Cardiac fibroblast (primary cell): ENCODE measurements at places on chromosomes 11 and 22.
A peak's percentile ranks its signal among the peaks of the same experiment; 100 is the strongest.

DNA sequence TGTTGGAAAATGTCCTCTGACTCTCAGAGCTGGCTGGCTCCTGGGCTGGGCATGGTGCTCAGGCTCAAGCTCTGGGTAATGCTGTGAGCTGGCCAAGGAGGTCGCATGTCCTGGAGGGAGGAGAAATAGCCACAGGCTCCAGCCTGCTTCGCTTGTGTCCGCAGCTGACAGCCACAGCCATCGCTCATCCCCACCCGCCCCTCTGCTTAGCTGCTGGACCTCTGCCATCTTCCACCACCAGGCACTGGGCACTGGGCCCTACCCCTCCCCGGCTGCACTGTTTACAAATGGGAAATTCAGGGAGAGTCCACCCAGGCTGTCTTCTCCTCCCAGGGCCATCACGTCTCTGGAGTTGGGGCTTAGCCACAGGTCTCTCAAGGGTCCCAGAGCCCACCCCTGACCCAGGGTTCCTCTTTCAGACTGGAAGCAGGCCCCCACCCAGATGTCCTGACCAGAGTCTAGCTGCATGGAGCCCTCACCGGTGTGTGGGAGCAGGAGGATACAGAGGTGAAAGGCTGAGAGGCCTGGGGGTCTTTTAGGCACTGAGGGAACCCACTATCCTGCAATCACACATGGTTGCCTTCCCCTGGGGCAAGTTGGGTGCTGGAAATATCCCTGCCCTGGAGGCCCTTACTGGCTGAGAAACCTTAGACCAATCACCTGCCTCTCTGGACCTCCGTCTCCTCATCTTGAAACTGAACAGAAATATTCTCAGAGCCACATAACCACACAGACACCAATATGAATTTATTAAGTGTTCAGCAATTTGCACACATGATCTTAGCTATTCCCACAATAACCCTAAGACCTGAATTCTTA, 62.7 kb downstream of the CD82 start:
- peak; percentile 67 for DNase-seq

GRCh38 chr11:5696210-5696609, 6.6 kb downstream of the TRIM22 start:
- no peak for DNase-seq

- DNase-seq = peak; percentile 3
Measured at GRCh38 chr11:69567951-69568808, 72.8 kb upstream of the CCND1 start.

DNA sequence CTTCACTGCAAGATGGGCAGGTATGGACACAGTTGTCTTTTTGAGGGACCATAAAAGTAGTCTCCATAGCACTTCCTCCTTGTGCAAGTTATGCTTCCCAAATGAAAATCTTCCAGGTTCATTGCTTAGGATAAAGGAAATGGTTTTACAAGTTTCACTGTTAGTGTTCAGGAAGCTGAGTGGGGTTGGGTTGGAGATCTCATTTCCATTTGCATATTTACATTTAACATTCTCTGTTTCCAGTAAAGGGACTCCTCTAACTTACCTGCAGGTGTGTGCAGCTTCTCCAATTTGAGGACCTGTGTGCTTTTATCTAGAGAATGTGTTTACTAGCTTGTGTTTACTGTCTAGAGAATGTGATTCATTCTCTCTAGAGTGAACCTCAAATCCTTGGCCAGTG, 141.3 kb upstream of the POU2AF2 start:
- DNase-seq = no peak

DNA sequence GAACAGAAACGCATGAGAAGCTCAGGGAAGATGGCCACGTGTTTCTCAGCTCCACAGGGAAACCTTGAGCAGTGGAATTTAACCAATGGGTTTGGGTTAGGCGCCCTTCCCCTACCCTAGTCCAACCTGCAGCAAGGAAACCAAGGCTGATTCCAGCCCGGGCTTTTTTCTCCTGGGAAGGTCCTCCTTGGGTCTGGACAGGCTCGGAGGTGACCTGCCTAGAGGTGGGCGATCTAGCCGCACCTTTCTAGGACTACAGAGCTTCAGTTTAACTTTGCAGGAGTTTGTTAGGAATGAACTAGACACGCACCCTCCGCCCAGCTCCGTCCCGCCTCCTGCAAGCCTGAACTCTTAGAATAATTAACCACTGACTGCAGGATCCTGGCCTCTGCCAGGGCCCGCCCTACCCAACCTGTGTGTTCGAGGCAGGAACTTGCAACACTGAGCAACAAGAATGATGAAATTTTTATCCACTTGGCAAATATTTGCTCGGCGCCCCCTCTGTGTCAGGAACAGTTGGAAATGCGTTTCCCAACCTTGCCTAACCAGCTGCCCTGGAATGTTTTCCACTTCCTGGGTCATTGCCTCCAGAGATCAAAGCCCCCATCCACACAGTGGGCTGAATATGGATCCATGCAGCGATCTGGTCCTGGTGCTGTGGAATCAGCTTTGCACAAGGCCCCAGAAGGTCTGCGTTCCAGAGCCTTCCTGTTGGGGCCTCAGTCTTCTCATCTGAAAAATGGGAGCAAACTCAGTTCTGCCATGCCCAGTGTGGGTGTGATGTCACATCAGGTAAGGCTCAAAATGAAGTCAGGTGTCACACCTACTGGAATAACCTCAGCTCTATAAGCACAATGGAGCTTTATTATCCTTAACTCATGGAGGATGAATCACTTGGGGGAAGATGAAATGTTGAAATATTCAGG, 13.3 kb downstream of the MPST start:
- DNase-seq = peak; percentile 94

GRCh38 chr11:57638005-57638781, 11.5 kb downstream of the YPEL4 start:
- peak; percentile 88 for DNase-seq

GRCh38 chr11:113238721-113239120, 75.7 kb upstream of the TTC12 start:
- no peak for DNase-seq

DNA sequence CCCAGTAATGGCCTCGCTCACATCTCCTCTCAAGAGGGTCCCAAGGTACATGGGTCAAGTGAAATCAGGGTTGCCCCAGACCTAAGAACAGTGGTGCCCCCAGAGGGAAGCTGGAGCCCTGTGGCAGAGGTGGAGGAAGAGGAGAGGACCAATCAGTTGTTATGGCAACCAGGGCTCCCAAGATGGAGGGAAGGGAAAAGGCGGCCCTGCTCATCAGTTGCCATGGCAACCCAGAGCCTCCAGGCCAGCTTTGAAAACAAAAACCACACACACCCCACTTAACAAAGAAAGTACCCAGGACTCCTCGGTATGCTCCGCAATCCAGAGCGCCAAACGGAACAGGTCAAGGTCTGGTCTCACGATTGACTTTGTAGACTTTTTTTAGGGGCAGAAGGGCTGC, 53.5 kb upstream of the SLC35C1 start:
- no peak for DNase-seq

- DNase-seq = no peak
Measured at GRCh38 chr11:15557457-15558230, 442.9 kb downstream of the INSC start.

DNA sequence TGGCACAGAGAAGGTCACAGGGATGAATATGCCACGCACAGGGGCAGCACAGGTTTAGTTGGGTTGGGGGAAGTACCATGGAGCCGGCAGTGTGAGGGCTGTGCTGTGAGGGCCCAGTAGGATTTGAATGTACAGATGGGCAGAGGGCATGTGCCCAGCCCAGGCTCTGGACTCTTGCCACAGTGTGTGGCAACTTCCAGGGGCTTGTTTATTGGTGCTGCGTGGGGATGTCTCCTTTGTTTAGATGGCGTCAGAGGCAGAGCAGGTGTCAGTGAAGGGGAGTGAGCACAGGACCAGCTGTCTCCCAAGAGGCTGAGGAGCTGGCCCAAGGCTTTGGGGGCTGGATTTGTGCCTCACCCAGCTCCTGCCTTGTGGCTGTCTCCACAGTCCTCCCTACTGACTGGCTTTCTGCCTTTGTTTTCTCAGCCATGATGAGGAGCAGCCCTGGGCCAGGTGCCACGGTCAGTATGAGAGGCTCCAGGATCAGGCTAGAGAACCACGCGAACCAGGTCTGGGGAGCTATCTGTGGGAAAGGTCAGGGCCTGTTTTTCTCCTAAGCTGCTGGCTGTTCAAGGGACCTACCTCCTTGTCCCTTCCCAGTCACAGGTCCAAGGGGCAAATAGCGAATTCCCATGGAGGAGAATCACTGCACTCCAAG, 21.9 kb downstream of the SUN2 start:
- DNase-seq = no peak

DNA sequence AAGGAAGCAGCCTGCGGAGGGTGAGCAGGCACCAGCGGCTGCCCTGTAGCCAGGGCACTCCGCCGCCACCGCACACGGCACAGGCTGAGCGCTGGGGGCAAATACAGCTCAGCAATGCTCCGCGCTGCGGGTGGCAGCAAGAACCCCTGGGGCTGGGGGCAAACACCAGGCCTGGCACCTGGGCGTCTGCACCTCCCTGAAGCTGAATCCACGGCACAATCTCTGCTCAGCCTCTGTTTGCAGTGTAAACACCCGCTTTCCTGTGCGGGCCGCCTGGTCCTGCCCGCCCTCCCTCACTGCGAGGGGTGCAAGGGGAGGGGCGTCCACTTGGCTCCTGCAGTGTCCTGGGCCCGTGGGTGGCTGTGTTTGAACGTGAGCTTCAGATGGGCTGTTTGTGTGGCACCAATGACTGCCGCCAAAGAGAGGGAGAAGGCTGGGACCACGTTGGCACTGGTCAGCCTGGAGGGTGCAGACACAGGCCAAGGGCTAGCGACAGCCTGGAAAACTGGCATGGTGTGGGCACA, 14.8 kb upstream of the MPPED1 start:
- DNase-seq = no peak

DNA sequence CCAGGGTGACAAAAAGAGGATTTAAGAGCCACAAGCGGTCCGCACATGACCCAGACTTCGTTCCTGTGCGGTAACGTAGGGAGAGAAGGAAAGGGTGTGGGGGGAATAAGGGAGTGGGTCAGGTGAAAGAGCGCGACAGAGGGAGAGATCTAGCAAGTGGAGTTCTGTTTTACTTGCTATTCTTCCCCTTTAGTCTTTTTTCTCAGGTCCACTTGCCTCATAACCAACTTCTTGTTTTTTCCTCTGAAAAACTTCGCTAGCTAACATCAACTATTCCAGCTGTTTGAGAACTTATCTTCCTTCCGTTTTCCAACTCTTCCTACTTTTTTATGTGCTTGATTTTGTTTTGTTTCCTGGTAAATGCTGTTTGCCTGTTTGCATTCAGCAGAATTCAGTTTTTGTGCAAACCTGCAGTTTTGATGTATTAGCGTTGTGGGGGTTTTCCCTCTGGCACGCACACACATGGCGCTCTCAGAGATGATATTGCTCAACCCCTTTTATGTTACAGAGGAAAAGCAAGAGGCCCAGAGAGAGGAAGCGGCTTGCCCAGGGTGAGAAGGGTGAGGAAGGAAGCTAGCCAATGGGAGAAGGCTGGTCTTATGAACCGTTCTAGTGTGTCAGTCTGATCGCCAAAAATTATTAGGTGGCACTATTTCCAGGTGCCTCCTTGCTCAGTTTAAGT, 592 bp upstream of the CTSC start:
- DNase-seq = peak; percentile 88

DNA sequence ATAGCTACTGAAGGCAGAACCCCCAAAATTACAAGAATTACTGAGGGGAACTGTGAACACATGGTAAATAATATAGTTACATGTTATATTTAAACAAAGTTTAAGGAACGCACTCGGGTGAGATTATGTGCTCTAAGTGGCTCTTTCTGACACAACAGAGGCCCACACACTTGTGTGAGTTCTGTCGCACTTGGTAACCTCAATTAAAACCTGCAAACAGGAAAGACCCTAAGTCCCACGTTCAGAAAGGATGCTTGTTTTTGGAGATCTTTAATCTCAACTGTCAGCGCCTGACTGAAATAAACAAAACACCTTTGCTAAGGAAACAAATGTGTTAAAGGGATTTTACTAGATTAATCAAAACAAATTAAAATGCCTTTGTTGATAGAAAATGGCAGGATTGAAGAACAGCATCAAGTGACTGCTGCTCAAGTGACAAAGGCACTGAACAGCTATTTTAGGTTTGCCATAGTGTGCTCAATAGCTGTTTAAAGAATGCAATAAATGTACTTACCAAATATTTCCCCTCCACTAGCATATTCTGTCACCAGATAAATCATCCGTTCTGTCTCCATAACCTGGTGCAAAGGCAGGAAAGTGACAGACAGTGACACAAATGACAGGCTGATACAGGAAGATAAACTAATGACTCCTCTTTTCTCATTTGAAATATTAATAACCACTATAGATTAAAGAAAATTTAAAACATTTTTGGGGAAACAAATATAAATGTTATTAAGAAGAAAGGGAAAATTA, 116.3 kb upstream of the APOA1 start:
- DNase-seq = no peak

DNA sequence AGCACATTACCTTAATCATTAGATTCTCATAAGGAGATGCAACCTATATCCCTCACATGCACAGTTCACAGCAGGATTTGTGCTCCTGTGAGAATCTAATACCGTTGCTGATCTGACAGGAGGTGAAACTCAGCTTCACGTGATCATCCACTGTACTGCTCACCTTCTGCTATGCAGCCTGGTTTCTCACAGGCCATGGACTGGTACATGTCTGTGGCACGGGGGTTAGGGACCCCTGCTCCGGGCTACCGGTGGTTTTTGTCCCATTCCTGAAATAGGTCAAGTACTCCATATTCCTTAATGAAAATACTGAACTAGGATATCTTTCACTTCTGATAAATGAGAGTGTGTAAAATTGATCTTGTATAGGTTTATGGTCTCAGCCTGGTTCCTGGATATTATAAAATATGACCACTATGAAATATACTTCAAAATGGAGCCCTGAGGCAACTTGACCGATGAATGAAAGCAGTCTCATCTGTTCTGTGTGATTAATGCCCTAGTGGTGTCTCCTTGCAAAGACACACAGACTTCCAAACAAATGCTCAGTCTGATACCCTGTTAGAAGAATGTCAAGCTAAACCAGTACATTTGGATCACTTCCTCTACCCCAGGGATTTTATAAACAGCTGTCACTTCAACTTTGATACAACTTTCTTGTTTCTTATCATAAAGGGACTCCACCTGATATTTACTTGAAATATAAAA, 492.9 kb upstream of the ANO3 start:
- DNase-seq = no peak

DNA sequence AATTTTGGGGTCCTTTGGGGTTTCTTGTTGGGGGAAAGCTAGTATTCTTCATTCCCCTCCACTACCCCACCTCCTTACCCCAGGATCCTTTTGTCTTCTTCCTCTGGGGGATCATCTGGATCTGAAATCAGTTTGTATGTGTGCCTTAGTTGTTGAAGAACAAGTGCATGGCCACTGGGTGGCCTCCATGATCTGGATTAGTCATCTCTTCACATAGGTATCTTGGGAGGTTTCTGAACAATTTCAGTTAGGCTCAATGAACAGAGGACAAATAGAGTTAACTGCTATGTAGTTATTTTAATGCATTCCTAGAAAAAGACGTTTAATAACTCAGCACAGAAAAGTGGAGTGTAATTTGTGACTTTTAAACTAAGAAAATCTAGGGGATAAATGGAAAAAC, 7.1 kb upstream of the VWA5A start:
- peak; percentile 64 for DNase-seq
